HS-5 (cell line): ENCODE measurements at places on chromosomes 16 and 17.

DNA sequence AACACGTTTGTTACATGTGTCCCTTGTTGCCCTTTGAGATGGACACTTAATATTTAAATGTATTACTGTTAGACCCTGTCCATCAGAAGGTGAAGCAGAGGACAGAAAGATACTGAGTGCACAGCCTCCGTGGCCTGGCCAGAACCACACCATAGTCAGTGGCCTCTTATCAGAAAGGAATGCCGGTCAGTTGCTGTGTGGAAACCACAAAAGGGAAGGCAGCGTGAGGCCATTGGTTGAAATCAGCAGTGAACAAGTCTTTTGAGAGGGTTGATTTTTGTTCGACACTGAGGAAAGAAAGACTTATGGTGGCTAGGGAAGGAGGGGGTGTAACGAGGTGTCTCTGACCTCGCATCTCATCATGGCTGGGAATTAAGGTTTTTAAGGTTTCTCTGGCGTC, 85.4 kb upstream of the CLEC18A start:
- no peak for DNase-seq

DNA sequence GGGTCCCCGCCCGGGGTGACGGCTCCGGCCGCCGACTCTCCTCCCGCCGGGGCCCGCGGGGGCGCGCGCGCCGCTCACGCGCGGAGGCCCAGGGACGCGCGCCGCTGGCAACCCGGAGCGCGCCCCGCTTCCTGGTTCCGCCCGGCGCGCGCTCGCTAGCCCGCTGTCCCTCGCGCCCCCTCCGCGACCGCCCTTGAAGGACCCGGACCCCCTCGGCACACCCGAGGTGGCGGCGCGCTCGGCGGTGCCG, at the start of gene STAT5B:
STAT5B (minus strand) TSS at position 33 of the 250 bp plus-strand sequence. CDS start 44,264 bp downstream, outside the sequence.
- DNase-seq, result no peak

DNA sequence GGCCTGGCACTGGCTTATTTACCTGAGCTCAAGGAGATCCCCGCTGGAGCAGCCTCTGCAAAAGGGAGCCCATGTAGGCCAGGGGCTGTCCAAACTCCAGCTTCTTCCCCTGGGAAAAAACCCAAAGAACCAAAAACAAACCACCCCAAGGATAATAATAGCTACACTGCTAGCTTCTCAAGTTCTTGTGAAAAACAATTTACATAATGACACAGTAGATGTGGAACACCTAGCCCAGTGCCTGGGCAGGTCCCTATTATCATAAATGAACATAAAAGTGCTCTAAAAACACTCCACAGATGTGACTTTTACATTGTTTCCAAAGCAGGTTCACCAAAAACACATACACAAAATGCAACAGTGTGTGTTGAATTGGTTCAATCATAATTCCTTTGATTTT, 27.3 kb downstream of the CENPV start:
- DNase-seq, result no peak

GRCh38 chr16:57643147-57643874, 14.9 kb downstream of the ADGRG1 start:
- no peak for DNase-seq

DNA sequence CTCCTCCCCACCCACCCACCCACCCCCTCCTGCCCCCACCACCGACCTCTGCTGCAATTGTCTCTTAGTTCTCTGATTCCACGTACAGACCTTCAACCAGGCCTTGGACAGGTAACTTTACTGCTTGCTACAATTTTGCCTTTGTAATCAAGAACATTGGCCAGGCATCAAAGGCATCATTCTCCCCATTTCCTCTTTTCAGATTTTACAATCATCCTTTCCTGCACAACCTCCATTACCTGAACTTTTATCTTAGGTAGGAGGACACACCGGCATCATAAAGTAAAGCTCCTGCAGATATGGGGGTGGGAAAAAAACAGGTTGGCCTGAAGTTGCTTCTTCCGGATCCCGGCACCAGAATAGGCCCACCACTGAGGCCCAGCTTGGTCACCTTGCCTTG, 25.7 kb upstream of the SUPT4H1 start:
- no peak for DNase-seq

GRCh38 chr17:29068818-29069217, 25.9 kb downstream of the PIPOX start:
- DNase-seq, result no peak

DNA sequence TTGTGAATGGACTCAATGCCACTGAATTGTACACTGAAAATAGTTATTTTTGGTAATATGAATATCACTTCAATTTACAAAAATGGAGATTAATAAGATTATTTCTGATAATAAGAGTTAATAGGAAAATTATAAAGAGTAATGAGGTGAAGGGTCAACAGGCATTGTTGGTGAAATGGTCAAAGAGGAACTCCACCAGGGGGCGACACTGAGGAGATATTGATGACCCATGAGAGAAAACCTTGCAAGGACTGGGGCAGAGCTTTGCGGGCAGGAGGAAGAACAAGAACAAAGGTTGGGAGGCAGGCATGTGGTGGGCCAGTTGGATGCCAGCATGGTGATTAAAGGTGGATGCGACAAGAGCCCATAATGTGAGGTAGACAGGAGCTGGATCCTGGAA, 74.0 kb upstream of the XYLT1 start:
- DNase-seq, result no peak

DNA sequence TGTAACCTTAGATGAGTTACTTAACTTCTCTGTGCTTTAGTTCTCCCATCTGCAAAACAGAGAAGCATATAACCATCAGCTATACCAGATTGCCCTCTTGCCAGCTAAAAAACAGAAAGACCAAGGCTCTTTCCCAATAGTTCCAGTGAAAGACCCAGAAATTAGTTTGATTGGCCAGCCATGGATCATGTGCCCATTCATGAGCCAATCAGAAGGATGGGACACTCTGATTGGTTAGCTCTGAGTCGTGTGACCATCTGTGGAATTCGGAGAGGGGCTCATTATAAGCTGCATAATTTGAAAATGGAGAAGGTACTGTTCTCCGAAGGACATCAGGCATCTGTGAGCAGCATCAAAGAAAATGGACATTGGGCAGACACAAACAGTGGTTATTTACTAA, 155.2 kb downstream of the ABCC12 start:
- DNase-seq, result no peak

GRCh38 chr16:68309799-68310198, 947 bp downstream of the SLC7A6OS start:
- no peak for DNase-seq

DNA sequence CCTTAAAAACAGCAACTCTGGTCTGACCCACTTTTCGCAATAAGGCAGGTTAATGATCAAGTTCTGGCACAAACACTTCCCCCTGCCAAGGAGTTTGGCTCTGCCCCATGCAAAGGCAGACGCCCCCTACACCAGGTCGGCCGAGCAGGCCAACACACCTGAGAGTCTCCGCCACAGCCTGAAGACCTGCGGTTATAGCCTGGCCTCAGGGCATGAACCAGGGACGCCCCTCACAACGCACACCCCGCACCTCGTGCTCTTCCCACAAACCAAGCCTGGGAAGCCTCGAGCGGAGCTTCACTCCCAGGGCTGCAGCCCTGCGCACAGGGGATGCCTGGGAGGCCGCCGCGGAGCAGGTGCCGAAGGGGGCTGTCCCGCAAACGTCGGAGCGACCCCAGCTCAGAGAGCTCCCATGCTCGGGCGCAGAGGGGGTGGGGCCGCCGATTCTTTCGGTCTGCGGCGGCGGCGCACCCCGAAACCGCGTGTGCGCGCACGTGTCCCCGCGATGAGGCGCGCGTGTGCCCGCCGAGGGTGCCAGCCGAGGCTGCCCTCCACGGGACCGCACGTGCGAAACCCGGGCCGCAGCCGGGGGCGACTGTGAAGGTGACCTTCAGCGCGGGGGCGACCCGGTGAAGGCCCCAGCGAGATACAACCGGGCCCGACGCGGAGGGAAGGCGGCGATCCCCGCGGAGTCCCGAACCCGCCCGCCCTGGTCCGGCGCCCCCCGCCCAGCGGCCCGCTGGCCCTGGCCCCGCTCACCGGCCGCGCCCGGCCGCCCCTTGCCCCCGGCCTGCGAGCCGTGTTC, 559 bp downstream of the CLUH start:
- DNase-seq, result no peak

- no peak for DNase-seq
Observed at GRCh38 chr16:30786936-30787612, at the start of gene ZNF629. ZNF629 (minus strand) TSS chr16:30787205; CDS start chr16:30784482, 2,723 bp downstream.

DNA sequence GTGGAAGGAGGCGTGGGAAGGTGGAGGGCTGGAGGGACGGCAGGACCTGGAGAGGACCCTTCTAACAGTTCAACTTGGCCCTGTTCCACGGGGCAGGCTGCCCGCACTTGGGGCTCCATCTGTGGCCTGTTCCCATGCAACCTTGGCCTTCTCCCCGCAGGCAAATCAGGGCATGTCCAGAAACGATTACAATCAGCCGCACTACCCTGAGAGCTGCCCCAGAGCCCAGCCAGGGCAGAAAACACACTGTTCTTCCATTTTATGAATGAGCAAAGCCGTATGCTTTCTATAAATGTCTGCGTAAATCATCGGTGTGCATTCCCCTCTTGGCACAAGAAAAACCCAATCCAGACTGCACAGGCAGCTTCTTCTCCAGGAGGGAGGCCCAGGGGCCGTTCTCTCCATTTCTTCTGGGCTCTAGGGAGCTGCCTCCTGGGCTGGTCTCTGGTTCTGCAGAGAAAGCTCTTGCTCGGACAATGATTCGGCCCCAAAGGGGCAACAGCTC, 228.7 kb downstream of the SOX9 start:
- no peak for DNase-seq

GRCh38 chr17:68497885-68498319, 14.3 kb upstream of the PRKAR1A start:
- no peak for DNase-seq

DNA sequence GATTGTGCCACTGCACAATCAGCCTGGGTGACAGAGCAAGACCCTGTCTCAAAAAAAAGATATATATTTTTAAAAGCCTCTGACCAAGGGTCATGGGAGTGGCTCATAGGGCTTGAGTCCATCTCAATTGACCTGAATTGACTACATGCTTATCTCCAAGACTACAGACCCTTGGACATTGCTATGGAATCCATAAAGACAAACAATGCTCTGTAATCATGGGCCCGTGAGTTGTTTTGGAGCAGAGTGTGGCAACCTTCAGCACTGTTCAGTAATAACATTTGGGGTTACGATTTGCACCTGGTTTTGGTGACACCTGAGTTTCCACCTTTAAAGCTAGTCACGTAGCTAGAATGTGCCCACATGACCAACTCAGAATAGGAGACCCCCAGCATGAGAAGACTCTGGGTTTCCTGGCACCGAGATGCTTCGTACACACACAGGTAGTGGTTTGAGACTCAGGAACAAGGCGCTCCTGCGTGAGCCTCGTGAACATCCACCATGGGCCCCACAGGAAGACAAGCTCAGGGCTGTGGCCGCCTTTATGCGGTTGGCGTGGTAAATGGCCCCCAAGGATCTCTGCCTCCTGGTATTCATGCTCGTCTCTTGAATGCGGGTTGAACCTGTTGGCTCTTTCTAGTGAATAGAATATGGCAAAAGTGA, 66.6 kb upstream of the RPH3AL start:
- DNase-seq, result no peak

- no peak for DNase-seq
Observed at GRCh38 chr16:46857368-46857945, 26.5 kb upstream of the C16orf87 start.

DNA sequence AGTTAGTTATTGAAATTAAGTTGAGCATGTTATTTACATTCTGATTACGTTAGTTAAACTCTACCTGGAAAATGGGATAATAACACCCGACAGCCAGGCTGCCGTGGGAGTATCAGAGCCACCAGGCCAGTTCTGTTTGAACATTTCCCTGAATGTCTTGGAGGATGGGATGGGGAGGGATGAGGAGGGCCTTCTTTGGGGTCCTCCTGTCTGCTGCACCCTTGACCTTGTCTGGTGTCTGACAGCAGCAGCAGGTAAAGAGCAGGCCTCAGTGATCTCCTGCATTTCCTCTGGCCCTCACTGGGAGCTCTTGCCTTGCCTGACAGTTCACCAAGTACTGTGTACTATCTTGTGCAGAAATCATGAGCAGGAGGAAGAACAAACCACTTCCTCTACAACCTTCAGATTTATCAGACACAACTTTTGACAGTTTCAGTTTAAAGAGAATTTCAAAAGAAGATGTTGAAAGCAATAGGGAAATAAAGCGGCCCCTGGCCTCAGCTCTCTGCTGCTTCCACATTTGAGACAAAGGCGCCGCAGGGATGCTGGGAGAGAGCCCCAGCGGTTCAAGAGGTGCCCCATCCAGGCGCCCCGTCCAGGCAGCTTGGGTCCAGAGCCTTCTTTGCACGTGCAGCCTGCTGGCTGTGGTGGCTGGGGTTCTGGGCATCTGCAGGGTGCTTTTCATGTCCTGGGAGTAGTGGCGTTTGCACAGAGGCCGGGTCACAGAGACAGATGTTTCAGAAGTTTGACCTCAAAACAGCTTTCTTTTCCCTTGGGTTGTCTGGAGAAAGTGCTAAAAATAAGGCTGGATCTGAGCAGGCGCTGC, 25.3 kb downstream of the CMIP start:
- DNase-seq, result no peak

DNA sequence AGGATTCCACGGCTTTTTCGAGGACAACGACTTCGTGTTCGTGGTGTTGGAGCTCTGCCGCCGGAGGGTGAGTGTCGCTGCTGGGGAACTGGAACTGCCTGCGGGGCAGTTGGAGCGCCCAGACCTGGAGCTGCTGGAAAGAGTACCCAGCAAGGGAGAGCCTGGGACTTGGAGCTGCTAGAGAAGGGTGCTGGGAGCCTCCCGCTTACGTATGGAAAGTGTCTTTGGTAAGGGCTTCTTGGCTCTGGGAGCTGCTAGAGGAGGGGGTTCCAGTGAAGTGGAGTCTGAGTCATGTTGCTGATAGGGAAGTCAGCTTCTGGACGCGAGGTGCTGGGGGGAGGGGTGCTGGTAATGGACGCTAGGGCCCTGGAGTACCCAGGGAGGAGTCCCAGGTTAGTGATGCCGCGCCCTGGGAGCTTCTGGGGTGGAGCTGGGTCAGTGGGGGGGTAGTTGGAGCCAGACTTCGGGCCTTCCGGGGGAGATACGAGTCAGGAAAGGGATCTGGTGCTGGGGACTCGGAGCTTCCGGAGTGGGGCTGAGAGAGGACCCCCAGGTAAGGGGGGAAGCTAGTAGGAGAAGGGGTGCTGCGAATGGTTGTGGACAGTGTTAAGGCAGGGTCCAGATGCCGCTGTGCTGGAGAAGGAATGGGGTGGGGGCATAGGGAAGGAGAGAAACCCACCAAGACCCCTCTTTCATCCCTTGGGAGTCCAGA, 741 bp downstream of the PLK1 start:
- peak; percentile 30 for DNase-seq

DNA sequence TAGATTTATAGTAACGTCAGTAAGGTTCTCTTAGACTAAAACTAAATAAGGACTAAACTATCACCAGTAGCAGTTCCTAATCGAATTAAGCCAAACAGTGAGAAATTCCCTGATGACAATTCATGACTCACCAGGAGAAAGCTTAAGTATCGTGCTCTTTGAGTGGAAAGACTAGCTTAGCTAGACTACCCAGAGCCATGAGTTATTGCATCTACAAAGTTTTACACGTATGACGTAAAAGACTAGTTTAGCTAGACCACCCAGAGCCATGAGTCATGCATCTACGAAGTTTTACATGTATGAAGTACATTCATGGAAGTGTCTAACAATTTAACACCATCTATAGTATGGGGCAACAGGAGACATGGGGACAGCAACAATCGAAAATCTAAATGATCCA, 36.6 kb downstream of the UBE2G1 start:
- peak; percentile 89 for DNase-seq

- no peak for DNase-seq
Observed at GRCh38 chr16:79599256-79599836, 1.2 kb downstream of the MAF start.
